ENCODE measurements at places on chromosomes 2 and 18. TPM values are rescaled to one million over a fixed set of nuclear protein-coding genes. Genes with fewer than 3 reads are reported as not detected.

DNA sequence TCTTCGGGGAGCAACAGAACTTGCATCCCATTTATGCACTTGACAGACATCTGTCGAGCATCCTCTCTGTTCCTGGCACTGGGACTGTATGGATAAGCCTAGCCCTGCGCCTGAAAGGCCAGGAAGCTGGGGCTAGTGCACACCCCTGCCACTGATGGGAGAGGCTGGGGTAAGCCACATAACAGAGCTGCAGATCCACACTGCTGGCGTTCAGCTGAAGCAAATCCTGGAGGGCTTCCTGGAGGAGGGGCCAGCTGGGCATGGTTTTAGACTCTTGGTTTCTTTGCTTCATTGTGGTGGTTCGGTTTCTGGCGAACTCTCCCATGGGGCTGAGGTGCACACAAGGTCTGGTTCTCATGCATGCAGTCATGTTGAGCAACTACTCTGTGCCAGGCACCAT is 45.5 kb upstream of the FOSL2 start:
- no peak for DNase-seq

GRCh38 chr18:14961991-14962390 is 214.0 kb downstream of the ANKRD30B start:
- DNase-seq: no peak

- no peak for DNase-seq
Measured at GRCh38 chr2:163664610-163665009, 71.2 kb downstream of the FIGN start.

DNA sequence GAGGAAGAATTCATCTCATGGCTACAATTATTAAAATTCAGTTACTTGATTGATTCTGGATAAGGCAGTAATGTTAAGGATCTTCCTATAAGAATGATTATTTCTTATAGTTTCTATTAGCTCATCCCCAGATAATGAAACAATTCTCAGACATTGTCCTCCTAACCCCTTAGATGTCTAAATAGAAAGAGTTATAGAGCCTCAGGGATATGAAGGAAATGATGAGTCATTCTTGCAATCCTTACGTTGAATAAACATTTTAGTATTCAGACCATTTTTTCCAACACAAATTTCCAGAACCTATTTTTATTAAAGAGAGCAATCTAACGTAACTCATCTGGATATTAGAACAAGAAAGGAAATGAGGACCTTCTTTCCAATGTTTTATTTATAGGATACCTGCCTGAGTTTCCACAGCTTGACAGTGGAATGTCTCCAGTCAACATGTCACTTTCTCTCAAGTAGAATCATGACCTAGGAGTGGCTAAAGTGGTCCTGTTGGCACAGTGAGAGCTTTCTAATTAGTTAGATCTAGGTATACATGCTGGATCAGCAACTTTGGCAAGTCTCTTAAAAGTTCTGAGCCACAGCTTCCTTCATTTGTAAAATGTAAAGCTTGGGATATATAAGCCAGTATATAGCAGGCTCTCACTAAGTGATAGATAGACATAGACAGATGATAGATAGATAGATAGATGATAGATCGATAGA is 88.0 kb upstream of the RAB27B start:
- no peak for DNase-seq

GRCh38 chr2:226994775-226995174 is 158.9 kb downstream of the RHBDD1 start:
- no peak for DNase-seq

DNA sequence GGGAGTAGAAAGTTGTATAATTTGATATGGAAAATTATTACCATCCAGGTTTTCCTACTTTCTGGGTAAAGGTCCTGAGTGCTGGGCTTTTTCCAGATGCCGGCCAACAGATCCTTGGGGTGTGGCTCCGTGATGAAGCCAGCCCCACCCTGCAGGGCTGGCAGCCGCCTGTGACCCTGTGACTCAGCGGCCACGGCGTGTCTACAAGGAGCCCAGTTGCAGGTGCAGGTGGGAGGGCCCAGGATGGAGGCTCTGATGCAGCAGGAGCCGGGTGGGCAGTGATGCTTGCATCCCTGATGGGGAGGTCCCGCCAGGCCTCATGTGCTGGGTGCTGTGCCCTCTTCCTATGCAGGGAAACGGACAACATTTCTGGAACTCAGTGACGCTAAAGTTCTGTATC is 96.0 kb upstream of the ALKAL2 start:
- peak; percentile 23 for DNase-seq

- no peak for DNase-seq
Measured at GRCh38 chr2:229437467-229437866, 166.4 kb upstream of the PID1 start.

GRCh38 chr18:70673831-70674230 is 385.0 kb downstream of the SOCS6 start:
- DNase-seq: no peak

DNA sequence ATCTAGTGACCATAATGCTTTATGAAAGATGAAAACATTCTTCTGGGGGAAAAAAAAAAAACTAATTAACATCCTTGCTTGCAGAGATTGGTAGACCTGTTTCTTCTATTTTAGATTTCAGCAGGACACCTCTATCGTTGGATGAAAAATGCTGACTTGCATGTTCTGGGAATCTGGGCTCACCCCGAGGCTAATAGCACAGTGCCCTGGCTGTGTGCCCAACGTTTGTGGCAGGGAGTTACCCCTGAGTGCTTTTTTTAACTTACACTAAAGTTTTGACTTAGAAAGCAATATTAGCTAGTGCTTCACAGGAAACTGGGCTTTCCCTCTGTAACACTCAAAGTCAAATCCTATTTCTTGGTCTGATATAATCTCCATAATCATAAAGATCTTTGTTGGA is 233.2 kb downstream of the SLC8A1 start:
- no peak for DNase-seq

Gene GKN2
- not detected for total RNA-seq

Gene TRABD2A
- 2.2 TPM for total RNA-seq

Gene SERPINB13
- total RNA-seq: not detected
